LHCN-M2 (cell line): ENCODE measurements at places on chromosomes 3 and 15.

GRCh38 chr15:68316061-68316804 is 38.7 kb downstream of the FEM1B start:
- no peak for DNase-seq

GRCh38 chr15:76964157-76964556 is 30.8 kb upstream of the PSTPIP1 start:
- DNase-seq, result no peak

DNA sequence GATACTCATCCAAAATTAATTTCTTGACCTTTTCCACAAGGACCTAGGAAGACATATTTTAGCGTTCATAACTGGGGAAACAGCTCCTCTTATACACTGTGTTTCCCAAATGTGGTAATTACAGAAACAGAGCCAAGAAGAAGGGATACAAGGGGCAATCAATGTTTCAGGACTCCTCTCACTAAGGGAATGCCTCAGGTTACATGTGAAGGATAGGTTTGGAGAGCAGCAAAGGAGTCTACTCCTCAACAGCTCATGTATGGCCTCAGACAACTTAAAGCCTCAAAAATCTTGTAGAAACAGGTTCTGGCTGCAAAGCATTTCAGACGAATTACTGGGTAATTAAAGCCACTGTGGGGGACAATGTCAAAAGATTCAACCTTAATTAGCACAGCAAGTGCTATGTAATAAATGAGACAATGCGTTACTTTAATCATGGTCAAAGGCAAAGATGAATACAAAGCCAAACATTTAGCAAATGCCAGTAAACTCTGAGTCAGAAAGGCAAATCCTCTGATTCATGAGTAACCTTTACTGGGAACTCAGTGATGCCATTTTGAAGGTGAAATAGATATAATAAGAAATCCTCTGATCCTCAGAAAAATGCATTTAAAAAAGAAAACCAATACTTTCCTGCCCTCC is 1111.2 kb downstream of the TUSC7 start:
- peak; percentile 28 for DNase-seq

- DNase-seq, result no peak
These were observed 25.5 kb downstream of the CHP1 start for GRCh38 chr15:41256577-41257038.

DNA sequence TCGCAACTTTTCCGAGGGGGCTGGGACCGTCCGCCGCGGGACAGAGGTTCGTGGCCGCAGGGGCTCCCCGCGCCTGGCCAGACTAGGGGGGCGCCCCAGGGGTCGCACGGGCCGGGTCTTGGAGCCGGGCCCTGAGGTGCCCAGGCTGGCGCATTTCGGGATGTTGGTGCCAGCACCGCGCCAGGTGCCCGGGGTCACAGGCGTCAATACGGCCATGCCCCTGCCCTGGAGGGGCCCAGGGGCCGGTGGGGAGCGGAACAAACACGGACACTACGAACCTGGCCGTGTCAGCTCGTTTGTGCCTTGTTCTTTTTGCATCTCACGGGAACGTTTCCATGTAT is 366 bp downstream of the TM6SF1 start:
- DNase-seq, result no peak

DNA sequence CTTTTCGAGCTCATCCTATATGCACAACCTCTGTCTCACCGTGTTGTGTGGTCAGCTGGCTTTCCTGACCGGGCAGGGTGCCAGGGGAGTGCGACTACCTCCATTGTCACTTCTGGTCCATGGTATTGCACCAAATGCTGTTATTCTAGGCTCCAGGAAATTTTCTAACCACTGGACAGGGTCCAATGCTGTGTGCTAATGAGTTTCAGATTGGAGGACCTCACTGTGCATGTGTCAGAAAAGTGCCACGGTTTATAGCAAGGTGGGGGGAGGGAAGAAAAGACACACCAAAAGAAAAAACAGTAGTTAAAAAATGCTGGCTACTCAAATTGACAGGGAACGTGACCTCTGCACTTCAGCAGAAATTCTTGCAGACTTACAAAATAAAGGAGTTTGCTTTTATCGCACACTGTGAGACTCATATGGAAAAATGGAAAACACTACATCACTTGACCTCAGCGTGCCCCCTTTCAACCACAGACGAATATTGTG is 480.1 kb downstream of the FOXP1 start:
- DNase-seq, result peak; percentile 35

DNA sequence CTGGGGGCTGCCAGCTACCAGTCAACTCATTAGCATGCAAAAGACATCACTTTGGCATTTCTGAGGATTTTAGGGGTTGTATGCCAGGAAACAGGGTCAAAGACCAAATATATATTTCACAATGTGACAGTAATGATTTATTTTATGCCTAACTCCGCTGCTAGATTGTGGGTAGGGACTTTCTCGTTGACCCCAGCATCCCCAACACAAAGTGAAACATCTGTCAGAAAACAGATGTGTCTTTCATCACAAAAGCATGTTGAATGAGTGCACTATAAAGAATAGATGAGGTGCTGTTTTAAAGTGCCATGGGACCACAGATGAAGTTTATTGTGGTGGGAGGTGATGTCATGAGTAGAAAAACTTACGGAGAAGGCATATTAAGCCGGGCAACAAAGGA is 59.7 kb downstream of the ITPR1 start:
- no peak for DNase-seq

GRCh38 chr3:102162251-102162650 is 272.6 kb upstream of the ZPLD1 start:
- DNase-seq, result no peak

DNA sequence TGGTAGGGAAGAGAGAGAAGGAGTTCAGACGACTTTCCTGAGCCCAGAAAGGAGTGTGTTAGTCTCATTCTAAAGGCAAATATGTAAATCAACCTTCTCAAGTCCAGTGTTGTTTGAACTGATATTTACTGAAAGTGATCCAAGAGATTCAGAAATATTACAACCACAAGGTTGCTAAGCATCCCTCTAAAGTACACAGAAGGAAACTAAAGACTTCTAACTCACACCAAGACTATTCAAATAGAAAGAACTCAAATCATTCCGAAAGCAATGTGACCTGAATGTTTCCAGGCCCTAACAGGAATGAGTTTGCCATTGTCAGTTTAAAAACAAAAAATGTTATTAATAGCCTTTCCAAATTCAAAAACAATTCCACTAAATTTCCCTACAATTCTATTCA is 56.9 kb upstream of the VGLL3 start:
- DNase-seq, result no peak

GRCh38 chr15:65254356-65254755 is 32.3 kb downstream of the PARP16 start:
- no peak for DNase-seq

DNA sequence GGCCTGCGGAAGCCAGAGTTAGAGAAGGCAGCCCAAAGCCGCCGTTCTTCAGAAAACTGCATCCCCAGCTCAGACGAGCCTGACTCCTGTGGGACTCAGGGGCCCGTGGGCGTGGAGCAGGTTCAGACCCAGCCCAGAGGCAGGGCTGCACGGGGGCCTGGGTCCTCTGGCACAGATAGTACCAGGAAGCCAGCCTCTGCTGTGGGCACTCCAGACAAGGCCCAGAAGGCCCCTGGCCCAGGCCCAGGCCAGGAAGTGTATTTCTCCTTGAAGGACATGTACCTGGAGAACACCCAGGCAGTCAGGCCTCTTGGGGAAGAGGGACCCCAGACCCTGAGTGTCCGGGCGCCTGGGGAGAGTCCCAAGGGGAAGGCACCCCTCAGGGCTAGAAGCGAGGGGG is 23.1 kb downstream of the ALPK3 start:
- no peak for DNase-seq

DNA sequence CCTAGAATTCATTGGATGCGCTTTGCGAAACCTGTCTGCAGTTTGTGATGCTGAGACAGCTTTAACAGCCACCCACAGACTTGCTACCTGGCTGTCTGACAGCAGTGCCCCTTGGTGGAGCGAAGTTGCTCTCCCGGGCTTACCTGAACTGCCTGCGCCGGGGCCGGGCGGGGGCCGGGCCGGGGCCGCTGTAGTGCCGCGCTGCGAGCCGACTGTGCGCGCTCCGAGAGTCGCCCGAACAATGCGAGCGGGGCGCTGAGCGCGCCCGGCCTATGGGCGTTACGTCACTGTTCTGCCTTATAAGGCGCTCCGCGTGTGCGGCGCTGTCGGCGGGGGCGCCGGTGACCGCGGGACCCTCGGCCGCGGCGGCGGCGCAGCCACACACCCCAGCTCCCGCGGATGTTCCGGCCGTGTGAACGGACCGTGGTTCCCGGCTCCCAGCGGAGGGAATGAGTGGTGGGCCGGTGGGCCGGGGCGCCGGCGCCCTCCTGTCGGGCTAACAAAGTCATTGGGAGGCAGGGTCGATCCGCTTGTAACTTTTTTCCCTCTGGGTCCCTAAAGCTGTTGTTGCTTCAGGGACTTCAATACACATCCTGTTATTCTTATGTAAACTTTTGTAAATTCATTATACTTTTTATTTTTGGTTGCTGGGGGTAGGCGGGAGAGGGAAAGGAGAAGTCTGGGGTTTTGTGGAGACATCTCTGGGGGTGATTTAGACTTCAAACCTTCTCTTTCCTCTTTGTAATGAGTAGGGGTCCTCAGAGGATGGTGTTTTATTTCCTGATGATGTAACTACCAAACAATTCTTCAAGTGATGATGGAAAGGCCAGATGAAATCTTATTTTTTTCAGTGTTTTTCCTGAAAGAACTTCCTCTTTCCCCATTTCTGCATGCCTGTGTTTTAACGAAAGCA is 58.5 kb downstream of the CMSS1 start:
- DNase-seq, result peak; percentile 60

- no peak for DNase-seq
These were observed 22.5 kb downstream of the UPK1B start for GRCh38 chr3:119195911-119196310.

GRCh38 chr15:63605816-63606215 is 8.6 kb downstream of the FBXL22 start:
- no peak for DNase-seq

- DNase-seq, result peak; percentile 61
These were observed 319 bp downstream of the LNP1 start for GRCh38 chr3:100401674-100402041.

DNA sequence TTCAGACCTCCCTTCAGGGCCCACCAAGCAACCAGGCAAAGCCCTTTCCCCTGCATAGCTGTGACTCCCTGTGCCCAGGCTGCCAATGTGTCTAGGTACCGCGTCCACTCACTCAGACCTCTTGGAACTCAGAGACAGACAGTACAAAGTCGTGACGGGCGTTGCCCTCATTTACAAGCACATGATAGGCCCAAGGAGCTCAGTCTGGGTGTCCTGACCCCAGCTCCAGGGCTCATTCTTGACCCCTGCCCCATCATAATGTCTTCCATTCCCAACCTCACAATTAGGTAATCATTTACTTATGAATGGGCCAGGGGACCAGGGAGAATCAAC is 56.0 kb downstream of the KLF13 start:
- DNase-seq, result no peak

GRCh38 chr15:91921188-91921842 is 67.8 kb downstream of the SLCO3A1 start:
- DNase-seq, result no peak

GRCh38 chr3:172846103-172846561 is 95.6 kb downstream of the ECT2 start:
- peak; percentile 24 for DNase-seq

- DNase-seq, result no peak
These were observed 11.9 kb downstream of the PRKAR2A start for GRCh38 chr3:48835650-48836366.

DNA sequence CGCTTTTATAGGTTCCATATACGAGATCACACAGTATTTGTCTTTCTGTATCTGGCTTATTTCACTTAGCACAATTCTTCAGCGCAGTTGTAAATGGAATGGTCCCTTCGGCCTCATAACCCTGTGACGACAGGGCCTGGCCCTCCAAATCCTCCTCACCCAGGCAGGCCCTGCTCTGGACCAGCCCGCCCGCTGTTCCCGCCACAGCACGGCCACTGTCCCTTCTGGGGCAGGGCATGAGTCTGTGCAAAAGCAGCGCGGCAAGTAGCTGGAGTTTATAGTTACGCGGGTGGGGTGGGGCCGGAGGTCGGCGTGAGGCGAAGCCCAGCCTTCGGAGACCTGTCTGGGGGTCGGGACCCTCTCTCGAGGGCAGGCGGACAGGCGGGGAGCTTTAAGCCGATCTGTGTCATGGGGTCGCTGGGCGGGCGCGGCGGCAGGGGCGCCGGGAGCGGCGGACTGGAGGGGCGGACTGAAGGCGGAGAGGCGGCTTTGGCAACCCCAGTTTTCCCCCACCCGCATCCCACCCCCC is 543 bp downstream of the ARPIN start:
- DNase-seq, result no peak

DNA sequence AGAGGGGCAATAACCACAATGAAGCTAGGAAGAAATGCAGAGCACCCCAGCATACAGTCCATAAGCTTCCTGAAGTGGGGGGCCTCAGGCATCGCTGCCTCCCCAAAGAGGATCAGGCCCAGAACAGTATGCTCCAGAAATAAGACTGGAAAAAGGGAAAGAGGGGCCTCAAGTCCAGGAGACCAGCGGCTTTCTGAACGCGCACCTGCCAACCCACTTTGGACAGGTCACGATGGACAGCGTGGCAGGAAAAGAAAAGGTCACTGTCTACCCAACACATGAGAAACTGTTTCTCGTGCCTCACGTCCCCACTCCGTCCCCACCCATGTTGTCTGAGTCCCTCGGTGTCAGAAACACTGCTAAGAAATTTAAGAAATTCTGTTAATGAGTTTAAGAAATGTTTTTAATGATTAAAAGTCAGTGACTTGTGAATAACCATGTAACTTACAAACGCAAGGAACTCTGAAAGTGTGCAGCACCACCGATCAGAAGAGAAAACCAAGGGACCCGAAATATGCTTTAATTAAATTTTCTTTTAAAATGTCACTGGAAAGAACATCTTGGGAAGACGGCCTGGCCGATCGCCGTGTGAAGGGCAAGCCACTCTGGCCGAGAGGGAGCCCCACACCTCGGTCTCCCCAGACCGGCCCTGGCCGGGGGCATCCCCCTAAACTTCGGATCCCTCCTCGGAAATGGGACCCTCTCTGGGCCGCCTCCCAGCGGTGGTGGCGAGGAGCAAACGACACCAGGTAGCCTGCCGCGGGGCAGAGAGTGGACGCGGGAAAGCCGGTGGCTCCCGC is 1.7 kb upstream of the PPARG start:
- DNase-seq, result peak; percentile 14

DNA sequence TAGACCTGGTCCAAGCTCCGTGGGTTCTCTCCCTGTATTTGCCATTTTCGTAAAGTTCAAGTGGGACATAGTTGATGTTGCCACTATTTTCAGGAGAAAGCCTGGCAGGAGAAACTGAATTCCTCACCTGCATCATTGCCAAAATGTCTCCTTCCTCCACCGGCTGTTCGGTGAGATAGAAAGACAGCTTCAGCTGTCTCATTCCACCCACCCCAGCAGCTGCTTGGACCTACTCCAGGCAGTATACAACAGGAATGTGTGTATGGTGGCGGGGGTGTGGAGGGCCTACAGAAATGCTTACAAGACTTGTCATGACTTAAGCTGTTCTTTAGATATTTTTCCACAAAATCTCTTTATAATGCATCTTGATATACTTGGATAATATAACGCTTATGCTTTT is 132.7 kb upstream of the RAP2B start:
- peak; percentile 95 for DNase-seq

GRCh38 chr3:122714273-122714672 is 33.6 kb downstream of the PARP14 start:
- peak; percentile 10 for DNase-seq
